ENCODE measurements at places on chromosomes 4 and X. TPM values are rescaled to one million over a fixed set of nuclear protein-coding genes. Genes with fewer than 3 reads are reported as not detected.

DNA sequence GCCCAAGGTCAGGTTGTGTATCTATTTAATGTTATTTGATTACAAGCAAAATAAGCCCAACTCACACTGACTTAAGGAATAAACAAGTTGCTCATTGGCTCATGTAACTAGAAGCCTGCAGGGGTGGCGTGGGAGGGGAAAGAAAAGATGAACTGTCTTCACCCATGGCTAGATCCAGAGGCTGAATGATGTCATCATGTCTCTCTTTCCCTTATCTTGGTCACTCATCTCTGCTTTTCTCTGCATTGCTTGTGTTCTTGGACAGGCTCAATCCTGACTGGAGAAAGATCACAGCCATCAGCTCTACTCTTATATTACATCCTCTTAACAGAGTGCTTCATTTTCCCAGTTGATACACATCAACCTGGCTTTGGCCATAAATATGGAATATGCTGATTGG lies 290.0 kb upstream of the DIAPH2 start:
- H3K27ac ChIP-seq = no peak overlapping the region
- H3K36me3 ChIP-seq = no peaks in the 10 kb centered on the region

DNA sequence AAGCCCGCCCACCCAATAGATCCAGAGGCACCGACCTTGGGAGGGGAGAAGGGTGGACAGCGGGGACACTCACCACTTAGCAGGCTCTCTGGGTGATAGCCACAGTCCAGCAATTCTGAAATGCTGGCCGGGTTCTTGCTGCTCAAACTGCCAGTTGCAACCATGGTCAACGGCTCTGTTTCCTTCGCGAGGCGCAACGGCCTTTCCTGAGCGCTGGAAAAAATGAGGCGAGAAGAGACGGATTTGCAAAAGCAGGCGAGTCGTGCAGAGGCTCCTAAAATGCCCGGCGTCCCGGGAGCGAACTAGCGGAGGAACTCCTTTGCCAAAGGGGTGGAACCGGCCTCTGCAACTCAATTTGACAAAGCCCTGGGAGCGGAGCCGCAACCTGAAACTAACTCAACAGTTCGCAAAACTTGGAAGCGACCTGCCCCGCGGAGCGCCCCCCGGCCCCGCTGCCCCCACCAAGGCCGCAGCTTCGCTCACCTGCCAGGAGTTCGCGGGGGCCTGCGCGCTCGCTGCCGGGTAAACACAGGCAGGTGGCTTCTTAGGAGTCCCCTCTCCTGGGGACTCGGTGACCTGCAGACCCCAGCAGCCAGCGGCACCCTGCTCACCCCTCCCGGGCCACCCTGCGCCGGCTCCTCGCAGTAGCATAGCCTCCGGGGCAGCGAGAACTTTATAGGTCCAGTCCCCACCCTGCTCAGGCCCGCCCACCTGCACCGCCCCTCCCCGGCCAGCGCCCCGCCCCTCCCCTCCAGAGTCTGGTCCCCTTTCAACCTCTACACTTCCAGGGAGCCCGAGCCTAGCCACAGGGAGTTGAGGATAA lies at the start of gene DDIT4L:
Gene DDIT4L, minus strand, starts transcription at position 649 of the 823 bp plus-strand sequence. Its CDS starts 485 bp downstream, at position 164.
- H3K4me3 ChIP-seq = peak within 1 kb of the TSS; percentile 94
- DNase-seq = no peak
- H3K4me1 ChIP-seq = no peaks in the 10 kb centered on the region
- H3K27ac ChIP-seq = peak within 1 kb of the TSS; percentile 70
- no peaks in the 10 kb centered on the region for H3K36me3 ChIP-seq
- no peaks in the 10 kb centered on the region for H3K27me3 ChIP-seq

DNA sequence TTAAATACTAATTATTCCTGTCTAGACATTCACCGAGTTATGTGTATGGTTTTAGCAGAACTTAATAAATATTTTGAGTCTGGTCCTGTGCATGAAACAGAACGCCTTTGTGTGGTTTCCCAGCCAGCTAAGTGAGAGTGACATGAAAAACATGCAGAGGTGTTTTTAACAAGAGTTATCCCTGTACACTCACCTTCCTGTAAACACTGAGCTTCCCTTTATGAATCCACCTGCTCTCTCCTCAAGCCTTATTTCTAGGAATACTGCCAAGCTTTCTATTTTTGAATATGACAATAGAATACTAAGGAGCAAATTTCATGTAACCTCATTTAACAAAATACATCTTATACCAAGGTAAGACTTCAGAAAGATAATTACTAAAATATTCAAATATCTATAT lies 270.3 kb upstream of the CTSO start:
- DNase-seq = no peak
- no peak overlapping the region for H3K27ac ChIP-seq
- no peaks in the 10 kb centered on the region for H3K4me1 ChIP-seq
- no peaks in the 10 kb centered on the region for H3K27me3 ChIP-seq

Gene ARSH
- not detected for total RNA-seq

GRCh38 chrX:108270739-108271396 lies 167.4 kb downstream of the COL4A6 start:
- no peaks in the 10 kb centered on the region for H3K36me3 ChIP-seq
- no peak for DNase-seq
- H3K4me1 ChIP-seq = no peaks in the 10 kb centered on the region
- H3K27ac ChIP-seq = no peak overlapping the region
- no peak overlapping the region for H3K4me3 ChIP-seq

Gene PAGE2B
- not detected for total RNA-seq

All from breast epithelium (tissue), 4 donors.